ENCODE measurements at places on chromosomes 2 and 18. TPM values are rescaled to one million over a fixed set of nuclear protein-coding genes. Genes with fewer than 3 reads are reported as not detected.

Gene FAM168B
- total RNA-seq, result 145 TPM

Gene CCDC68
- 0.97 TPM for total RNA-seq

Gene RGPD5
- total RNA-seq, result 14.5 TPM

Gene SLC8A1
- total RNA-seq, result 1.2 TPM

Gene IL36A
- not detected for total RNA-seq

Gene SPATS2L
- 76.1 TPM for total RNA-seq

Gene FTCDNL1
- total RNA-seq, result not detected

Gene NOSTRIN
- total RNA-seq, result 20.1 TPM

Gene QPCT
- total RNA-seq, result 28.8 TPM

Data from glomerular endothelial cell (primary cell).